ENCODE measurements at places on chromosomes 12 and 14. TPM values are rescaled to one million over a fixed set of nuclear protein-coding genes. Genes with fewer than 3 reads are reported as not detected.

Gene SMCO2
- not detected for total RNA-seq

Gene BBOF1
- 15.2 TPM for total RNA-seq

- DNase-seq, result no peak
These were observed 22.8 kb downstream of the TMEM19 start for GRCh38 chr12:71708658-71709057.

DNA sequence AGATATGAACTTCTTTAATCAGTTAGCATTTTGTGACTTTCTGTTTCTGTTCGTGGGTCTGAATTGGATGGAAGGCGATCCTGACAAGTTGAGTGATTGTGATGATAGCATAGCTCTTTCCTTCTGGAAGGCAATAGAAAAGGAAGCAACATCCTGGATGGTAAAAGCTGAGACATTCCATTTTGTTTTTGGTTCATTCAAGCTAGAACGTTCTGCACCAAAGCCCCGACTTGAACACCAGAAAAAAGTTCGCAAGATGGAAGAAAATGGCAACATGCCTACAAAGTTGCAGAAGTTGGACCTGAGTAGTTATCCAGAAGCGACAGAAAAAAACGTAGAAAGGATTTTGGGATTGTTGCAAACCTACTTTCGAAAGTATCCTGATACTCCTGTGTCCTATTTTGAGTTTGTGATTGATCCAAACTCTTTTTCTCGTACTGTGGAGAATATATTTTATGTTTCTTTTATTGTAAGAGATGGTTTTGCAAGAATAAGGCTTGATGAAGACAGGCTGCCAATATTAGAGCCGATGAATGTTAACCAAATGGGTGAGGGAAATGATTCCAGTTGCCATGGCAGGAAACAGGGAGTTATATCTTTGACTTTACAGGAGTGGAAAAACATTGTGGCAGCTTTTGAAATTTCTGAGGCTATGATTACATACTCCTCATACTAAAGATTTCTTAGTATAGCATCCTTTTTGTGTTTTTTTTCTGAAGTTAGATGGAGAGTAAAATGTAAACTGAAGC lies 896 bp downstream of the EID3 start:
- DNase-seq, result no peak

DNA sequence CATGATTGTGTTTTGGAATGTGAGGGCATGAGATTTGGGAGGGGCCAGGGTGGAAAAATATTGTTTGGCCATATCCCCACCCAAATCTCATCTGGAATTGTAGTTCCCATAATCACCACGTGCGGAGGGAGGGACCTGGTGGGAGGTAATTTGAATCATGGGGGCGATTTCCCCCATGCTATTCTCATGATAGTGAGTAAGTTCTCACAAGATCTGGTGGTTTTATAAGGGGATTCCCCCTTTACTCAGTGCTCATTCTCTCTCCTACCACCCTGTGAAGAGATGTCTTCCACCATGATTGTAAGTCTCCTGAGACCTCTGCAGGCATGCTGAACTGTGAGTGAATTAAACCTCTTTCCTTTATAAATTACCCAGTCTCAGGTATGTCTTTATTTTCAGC lies 15.7 kb downstream of the OR10P1 start:
- no peak for DNase-seq

DNA sequence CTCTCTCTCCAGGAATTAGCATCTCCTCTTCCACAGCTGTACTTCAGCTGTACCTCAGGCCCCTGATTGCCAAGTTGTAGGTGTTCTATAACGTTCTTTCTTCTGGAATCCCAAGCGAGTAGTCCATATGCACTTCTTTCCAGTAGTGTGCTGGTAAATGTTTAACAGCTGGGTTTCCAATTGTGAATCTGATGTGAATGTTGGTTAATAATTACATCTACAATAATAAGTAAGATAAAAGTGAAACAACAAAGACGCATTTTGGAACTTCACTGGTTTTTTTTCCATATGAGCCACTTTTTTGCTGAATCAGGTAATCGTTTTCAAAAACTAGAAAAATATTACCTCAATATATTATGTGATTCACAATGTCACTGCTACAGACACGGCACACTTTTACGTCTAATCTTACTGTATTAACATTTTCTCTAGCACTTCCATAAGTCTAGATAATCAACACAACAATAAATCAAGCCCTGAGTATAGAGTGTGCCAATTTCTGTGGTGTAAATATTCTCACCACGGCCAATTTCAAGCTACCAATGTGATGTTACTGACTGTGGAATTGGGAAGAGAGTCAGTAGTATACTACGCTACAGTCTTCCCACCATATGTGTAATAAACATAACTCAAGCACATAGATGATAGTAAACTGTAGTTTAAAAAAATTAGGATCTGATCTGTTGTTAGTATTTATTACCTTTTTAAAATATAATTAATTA lies 113.0 kb downstream of the ZFP36L1 start:
- DNase-seq, result no peak

DNA sequence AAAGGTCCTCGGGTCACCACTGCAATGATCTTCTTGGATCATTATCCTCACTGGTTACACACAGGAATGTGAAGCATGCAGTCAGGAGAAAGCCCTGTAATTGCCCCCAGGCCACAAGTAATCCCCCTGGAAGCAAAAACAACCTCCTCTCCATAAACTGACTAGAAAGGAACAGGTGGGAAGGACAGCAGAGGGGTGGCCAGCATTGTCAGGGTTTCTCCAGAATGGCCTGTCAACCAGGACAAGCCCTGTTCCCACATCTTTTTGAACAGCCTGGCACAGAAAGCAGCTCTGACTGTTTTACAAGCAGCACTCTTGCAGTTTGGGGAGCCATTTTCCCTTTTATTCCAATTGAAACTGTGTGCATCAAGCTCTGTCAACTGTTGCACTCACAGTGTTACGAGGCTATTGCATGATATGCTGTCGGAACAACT lies 36.1 kb downstream of the TMCC3 start:
- no peak for DNase-seq

DNA sequence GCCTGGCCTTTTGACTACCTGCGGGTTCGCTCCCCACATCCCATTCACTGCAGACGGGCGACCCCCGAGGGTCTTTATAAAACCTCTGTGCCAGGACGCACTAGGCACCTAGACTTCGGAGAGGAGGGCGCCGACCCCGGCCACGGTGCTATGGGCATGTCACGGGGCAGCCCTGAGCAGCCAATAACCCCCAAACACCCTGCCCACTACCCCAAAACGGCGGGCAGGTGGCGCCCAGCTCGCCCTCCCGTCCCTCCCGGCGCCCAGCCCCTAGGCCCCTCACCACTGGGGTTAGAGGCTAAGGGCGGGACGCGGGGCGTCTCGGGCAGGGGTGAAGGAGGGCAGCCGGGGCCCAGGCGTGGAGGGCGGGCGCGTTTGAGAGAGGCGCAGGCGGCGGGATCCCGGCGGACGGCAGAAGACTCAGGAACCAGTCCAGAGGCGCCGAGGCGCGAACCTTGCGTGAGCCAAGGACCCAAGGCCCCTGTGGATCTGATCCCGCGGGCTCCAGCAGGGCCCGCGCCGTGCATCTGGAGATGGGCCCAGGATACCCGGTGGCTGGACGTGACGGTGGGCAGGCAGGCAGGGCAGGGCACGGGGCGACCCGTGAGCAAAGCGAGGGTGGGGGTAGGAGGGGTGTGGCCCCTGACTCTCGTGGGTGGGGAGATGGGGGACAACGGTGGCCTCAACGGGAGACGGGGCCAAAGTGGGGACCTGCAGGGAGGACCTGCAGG lies 11.1 kb downstream of the KRT85 start:
- no peak for DNase-seq

DNA sequence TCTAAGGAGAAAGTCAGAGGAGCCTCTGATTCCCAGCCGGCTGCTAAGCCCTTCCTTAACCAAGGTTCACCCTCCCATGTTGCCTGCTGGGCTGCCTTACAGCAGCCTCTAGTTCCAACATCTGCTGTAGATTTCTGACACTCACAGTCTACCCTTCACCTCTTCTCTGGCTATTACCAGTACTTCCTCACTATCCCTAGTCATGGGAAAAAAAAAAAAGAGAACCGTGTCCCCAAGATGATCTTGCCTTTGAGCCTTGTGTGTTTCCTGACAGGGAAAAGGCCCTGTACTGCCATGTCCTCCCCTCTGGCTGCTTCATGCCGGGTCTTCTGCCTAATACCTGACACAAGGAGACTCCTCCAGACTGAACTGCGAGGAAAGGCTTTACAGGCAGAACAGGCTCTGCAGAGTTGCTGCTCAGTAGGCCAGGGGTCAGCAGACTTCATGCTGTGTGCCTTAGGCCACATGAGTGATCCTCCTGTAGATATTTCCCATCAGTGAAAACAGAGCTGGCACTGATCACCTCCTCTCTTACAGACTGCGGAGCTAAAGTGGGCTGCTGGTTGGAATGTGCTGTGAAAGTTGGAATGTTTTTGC lies 46.8 kb downstream of the PRKCH start:
- no peak for DNase-seq

GRCh38 chr12:60693019-60693626 lies 1097.3 kb downstream of the SLC16A7 start:
- DNase-seq, result no peak

DNA sequence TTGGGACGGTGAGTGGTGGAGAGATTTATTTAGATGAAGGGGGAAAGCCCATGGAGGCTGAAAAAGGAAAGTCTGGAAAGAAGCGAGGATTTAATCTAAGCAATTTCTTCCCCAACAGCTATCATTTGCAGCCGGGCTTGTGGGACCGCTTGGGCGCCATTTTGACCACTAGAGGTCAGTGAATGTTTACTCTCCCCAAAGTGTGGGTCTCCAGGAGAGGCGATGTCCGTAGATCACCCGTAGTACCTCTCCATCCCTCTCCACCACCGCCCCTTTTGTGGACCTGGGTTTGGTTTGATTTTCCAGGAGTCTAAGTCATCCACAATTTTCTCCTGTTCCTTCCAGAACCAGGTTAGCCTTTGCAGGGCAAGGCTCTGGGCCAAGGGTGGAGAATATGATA lies 91.2 kb upstream of the PARP11 start:
- DNase-seq, result peak; percentile 3

- no peak for DNase-seq
These were observed 43.6 kb downstream of the SPATS2 start for GRCh38 chr12:49410818-49411217.

GRCh38 chr14:29351996-29352705 lies 575.5 kb downstream of the PRKD1 start:
- DNase-seq, result no peak

DNA sequence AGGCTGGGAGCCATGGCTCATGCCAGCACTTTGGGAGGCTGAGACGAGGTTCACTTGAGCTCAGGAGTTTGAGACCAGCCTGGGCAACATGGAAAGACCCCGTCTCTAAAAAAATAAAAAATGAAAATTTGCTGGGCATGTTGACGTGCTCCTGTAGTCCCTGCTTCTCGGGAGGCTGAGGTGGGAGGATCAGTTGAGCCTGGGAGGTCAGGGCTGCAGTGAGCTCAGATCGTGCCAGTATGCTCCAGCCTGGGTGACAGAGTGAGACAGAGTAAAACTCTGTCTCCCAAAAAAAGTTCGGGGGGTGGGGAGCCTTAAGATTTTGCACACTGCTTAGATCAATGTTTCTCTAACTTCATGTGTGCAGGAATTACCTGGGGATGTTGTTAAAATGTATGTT lies 30.9 kb downstream of the ATP2A2 start:
- no peak for DNase-seq

DNA sequence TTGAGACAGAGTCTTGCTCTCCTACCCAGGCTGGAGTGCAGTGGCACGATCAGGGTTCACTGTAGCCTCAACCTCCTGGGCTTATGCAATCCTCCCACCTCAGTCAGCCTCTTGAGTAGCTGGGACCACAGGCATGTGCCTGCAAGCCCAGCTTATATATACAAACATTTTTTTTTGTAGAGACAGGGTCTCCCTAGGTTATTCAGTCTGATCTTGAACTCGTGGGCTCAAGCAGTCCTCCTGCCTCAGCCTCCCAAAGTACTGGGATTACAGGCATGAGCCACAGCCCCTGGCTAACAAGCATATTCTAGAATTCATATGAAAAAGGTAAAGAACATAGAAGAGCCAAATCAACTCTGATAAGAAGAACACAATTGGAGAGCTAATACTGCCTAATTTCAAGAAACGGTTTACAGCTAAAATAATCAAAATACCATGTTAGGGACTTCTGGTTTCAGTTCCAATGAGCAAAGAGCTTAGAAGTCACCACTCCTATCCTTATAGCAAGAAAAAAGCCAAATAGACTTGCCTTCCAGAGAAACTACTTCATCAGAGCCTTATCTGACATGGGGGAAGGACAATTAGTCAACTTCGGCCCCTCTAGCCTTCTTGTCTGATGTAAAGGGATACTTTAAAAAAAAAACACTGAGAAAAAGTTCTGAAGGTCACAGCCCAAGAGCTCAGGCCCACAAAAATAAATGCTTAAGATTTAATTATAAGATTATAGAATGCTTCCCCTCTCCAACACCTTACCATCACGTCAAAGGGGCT lies 37.6 kb downstream of the TMEM116 start:
- no peak for DNase-seq

DNA sequence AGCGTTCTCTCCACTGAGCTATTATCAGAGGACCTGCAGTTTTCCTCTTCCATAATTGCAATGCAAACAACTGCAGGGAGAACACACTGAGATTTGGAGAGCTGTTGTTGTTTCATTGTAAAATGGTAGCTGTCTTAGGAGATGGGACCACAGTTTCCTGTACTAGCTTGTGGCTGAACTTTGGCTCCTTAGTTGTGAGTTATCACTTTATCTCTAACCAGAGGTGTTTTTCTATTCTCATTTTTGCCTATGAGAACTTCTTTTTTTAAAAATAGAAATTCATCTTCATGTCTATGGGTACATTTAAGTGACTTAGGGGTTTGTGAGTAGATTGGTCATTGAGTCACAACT lies 216.5 kb downstream of the SLC38A4 start:
- DNase-seq, result no peak

DNA sequence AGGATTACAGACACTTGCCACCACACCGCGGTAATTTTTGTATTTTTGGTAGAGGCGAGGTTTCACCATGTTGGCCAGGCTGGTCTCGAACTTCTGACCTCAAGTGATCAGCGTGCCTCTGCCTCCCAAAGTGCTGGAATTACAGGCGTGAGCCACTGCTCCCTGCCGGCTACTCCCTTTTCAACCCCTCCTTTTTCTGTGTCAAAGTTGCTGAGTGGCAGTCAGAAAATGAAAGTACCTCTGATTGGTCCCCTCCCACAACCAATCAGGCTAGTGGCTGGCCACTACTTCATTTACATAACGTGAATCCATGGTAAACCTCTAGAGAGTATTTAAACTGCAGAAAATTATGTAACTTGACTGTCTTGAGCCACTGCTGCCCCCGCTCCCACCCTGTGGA lies 5.9 kb downstream of the RESF1 start:
- no peak for DNase-seq

- no peak for DNase-seq
These were observed 7.3 kb upstream of the HSP90AA1 start for GRCh38 chr14:102094101-102094500.

DNA sequence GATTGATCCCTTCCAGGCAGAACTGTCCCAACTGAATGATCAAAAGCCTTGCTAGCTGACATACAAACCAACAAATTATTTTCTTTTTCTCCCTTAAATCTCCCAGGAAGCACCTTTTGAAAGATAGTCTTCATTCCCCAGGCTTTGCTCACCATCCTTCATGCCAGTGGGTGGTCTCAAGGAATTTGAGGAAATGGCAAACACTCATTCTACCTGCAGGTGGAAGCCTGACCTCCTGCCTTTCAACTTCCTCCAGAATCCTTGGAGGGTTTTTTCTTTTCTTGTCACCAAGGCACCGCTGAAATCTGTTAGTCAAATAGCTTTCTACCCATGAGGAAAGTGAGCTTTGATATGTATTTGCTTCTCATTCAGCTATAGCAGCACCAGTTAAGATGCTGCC lies 128.5 kb downstream of the WIF1 start:
- no peak for DNase-seq
